ENCODE measurements at places on chromosomes 1 and 21.

DNA sequence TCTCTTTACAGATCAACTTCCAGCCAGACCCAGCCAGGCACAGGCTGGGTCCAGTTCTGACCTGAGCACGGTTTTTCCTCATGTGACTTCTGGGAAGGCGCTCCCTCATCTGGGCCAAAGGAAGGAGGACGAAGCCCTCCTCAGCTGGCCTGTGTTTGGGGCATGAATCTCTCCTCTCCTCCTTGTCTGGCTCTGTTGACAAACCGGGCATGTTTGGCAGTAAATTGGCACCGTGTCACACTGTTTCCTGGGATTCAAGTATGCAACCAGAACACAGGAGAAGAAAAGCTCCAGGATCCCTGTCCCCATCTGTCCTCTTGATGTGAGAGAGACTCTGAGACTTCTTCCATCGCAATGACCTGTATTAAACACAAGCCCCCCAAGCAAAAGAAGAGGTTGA is 18.3 kb downstream of the NECAP2 start:
- DNase-seq: no peak
- no peak overlapping the region for H3K4me3 ChIP-seq
- no peaks in the 10 kb centered on the region for H3K27me3 ChIP-seq
- peaks cover 44% of the 10 kb centered on the region for H3K36me3 ChIP-seq

DNA sequence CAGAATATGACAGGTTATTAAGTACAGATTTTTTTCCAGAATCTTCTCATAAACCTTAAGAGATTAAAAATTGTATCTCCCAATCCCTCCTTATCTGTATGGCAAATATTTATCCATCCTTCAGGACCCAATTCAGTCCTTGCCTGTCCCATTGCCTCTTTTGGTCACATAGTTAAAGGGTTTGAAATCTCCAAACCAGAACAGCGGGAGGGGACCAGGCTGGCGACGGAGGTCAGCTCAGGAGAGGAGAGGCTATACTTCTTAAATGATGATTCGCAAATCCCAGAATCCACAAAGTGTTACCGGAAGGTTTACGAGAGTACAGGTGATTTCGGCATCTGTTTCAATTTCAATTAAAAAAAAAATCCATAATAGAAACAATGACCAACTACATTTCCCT is 572.7 kb downstream of the SMYD3 start:
- no peak for DNase-seq
- no peak overlapping the region for H3K4me3 ChIP-seq
- no peak overlapping the region for H3K27ac ChIP-seq

DNA sequence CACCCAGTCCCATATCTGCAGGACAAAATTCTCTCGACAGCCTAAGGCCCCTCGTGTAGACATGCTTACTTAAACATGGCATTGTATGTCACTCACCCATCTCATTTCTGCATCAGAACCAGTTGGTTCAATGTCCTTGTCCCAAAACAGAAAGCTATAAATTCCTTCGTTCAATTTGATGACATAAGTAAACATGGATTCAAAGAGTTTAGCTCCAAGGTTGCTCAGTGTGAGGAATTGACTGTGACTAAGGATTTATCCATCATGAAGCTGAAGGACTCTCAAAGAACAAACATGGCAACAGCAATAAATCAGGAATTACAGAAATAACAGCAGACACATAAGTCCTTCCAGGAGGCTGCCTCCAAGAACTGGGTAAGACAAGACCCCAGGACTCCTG is 237.2 kb downstream of the TOMM20 start:
- peaks cover 11% of the 10 kb centered on the region for H3K4me1 ChIP-seq
- no peaks in the 10 kb centered on the region for H3K36me3 ChIP-seq

- H3K36me3 ChIP-seq: no peaks in the 10 kb centered on the region
- H3K4me1 ChIP-seq: peaks cover 9% of the 10 kb centered on the region
- DNase-seq: no peak
- H3K27me3 ChIP-seq: no peaks in the 10 kb centered on the region
- no peak overlapping the region for H3K4me3 ChIP-seq
Observed at GRCh38 chr1:84971957-84972356, 25.0 kb downstream of the MCOLN2 start.

DNA sequence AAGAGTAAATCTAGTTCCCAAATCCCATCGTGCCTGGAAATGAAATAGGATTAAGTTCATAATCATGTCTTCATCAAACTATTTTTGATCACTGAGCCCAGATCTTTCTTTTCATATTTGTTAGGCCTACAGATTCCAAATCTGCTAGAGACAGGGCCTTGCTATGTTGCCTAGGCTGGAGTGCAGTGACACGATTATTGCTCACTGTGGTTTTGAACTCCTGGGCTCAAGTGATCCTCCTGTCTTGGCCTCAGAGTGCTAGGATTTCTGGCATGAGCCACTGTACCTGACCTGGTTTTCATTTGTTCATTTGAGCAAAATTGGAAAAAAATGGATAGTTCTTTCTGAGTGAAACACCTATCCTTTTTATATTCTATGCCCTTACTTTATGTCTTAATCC is 28.0 kb upstream of the DIPK1A start:
- no peak for DNase-seq
- H3K4me3 ChIP-seq: no peak overlapping the region
- no peaks in the 10 kb centered on the region for H3K27me3 ChIP-seq
- no peaks in the 10 kb centered on the region for H3K36me3 ChIP-seq

DNA sequence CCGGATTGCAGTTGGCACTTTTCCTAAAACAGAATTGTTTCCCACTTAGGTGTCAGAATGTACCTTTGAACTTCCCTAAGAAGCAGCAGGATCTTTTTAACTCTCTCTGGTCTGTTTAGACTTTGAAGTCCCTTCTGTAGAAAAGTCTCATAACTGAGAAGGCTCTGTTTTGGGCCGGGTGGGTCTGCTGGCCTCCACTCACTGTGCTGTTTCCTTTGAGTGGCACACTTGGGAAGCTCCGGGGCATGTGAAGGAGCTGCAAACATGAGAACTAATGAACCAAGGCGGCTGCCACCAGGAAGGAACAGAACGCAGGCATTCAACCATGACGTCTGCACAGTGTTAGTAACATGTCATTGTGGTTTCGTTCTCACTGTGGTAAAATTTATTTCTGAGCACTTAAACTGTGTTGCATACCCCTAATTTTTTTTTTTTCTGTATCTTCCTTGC is 19.5 kb upstream of the NCMAP start:
- no peak overlapping the region for H3K27ac ChIP-seq
- H3K36me3 ChIP-seq: no peaks in the 10 kb centered on the region
- H3K27me3 ChIP-seq: no peaks in the 10 kb centered on the region
- no peaks in the 10 kb centered on the region for H3K4me1 ChIP-seq
- no peak overlapping the region for H3K4me3 ChIP-seq

DNA sequence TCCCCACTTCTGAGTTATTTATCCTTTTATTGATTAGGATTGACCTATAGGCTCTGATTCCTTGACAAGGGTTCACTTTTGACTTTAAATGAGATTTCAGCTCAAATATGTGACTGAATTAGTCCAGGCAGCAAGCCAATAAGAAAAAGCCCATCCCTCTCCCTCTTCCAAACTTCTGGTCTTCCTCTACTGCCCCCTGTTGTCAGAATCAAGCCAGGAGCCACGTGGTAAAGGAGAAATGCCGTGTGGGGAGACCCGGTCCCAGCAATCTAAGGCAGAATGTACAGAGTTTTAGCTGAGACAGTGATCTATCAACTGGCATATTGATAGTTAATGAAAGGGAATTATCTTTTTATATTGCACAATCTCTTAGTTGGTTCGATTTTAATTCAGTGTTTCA is 5.2 kb downstream of the ADAMTS5 start:
- no peak overlapping the region for H3K27ac ChIP-seq
- peaks cover 3% of the 10 kb centered on the region for H3K4me1 ChIP-seq
- H3K4me3 ChIP-seq: no peak overlapping the region
- no peaks in the 10 kb centered on the region for H3K36me3 ChIP-seq
- no peak for DNase-seq
